ENCODE measurements at places on chromosomes 13 and 19.

DNA sequence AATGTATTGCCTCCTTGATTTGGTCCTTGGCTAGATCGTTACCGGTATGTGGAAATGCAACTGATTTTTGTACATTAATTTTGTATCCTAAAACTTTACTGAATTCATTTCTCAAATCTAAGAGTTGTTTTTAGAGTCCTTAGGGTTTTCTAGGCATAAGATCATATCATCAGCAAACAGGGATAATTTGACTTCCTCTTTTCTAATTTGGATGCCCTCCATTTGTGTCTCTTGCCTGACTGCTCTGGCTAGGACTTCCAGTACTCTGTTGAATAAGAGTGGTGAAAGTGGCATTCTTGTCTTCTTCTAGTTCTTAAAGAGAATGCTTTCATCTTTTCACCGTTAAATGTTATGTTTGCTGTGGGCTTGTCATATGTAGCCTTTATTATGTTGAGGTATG, 12.0 kb upstream of the CYP2A13 start:
- no peak for DNase-seq

GRCh38 chr13:102642475-102642874, 45.7 kb downstream of the TPP2 start:
- DNase-seq, result no peak

DNA sequence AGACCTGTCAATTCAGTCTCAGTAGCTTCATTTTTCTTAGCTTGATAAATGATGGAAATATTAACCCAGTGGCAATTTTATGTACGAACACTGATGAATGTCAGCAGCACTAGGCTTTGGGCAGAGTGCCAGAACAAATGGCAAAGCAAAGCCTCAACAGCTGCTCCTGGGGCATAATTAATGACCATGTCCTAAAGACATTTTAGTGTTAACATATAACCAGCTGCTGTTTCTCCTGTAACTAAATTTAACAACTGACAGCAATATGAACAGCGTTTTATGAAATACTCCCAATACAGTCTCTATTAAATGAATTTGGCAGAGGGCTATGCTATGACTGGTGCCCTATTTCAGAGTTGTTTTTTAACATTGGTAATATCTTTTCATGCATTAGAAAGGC, 47.1 kb downstream of the ZNF568 start:
- DNase-seq, result no peak

- DNase-seq, result no peak
Measured at GRCh38 chr13:44230736-44231135, 142.9 kb upstream of the SERP2 start.

DNA sequence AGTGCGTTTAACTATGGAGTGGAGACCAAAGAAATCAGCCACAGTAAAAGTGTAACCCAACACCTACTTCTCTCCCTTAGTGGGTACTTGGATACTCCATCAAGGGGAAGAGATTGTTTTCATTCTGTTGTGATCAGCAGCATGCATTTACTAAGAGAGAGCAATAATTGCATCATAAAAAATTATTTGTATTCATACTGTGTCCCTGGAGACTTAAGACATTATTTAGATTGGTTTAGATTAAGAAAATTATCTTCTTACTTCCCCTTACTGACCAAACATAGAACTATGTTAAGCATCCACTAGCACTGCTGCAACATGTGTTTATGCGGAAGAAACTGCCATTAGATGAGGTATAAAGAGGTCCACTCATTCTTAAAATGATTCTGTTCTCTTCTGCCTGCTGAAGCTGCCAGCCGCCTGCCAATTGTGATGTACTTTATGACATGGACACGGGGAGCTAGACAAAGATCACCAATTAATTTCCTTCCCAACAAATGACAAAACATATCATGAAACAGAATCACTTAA, 738.5 kb downstream of the DIAPH3 start:
- no peak for DNase-seq

DNA sequence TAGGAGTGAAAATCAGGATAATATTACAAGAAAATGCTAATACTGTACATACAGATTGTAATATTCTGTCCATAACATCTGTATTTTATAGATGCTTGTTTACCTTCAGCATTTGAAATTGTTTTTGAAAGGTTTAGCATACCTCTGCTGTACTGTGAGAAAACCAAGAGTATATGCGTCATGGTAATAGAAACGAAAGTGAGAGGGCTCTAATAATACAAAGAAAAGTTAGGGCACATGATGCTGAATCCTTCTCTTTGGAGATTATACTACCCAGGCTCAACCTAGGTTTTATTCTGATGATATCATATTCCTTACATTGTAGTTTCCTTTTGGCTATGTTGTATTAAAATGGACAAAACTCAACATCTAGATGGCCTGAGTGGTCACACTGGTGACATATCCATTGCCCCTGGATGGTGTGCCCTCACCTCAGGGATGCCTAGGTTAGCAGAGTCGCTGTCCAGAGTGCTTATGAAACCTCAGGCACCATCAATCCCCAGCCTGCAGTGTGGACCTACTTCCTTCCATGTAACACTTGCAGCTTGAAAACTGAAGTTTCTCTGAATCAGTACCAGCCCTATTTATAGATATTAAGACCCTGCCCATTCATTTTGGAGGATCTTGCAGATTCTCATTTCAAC, 253.7 kb downstream of the KCTD12 start:
- DNase-seq, result no peak
